ENCODE measurements at places on chromosomes 13 and 19.

DNA sequence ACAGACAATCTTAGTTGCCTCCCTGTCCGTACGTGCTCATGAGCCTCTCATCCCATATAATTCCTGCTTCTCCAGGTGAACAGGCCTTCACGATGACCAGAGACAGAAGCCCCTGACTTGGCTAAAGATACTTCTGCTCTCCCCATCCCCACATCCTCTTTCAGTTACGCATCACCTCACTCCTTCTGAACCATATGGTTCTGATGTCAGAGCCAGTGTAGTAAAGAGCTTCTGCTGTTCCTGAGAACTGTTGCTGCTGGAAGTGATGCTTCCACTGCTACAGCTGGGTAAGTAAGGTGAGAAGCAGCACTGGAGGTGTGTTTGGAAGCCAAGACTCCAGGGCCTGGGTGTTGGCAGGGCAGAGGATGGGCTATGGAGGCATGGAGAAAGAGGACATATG lies 12.9 kb downstream of the SIGLECL1 start:
- no peak for DNase-seq

- no peak for DNase-seq
These were observed 2.2 kb upstream of the PLK5 start for GRCh38 chr19:1521636-1522035.

DNA sequence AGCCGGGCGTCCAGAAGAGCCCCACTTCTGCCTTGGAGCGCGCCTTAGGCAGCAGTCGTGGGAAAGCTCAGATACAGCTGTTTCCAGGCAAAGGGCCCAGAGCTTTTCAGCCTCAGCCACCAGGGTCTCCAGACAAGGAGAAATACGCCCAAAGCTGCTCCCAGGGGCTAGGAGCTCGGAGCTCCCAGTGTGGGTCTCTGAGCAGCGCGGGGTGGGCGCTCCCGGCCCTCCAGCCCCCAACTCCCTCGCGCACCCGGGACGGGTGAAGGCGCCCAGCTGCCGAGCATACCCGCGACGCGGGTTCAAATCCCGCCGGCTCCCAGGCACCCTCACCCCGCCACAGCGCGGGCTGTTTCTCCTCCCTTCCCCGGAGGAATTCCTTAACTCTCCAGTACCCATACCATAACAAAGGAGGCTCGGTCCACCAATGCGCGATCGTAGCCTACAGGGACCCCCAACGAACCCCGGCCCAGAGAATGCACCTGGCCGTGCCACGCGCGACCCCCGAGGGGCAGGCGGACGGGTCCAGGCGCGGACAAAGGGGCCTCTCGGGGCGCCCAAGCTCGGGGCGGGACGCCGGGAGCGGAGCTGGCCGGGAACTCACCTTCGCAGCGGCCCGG lies 507 bp downstream of the COL4A1 start:
- no peak for DNase-seq

DNA sequence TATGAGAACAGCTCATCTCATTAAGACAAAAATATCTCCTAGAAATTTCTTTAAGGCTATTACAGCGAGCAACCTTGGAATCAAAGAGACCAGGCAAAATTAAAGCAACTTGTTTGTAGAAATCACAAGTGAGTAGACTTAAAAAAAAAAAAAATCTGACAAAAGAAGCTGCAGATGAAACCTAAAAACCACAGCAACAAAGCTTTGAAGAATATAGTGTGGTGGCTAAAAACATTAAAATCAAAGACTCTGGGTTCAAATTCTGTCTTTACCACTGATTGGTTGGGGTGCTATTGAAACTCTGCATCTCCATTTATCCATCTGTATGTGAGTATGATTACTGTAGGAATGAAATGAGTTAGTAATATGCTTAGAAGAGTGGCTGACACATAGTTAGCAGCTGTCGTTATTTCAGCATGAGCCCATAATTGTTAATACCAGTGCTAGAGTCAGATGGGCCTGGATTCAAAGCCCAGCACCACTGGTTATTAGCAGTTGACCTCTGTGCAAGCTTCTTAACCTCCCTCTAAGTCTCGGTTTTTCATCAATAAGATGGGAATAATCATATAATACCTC lies 157.6 kb downstream of the FOXO1 start:
- no peak for DNase-seq

GRCh38 chr13:40084934-40085333 lies 429.5 kb downstream of the COG6 start:
- no peak for DNase-seq

DNA sequence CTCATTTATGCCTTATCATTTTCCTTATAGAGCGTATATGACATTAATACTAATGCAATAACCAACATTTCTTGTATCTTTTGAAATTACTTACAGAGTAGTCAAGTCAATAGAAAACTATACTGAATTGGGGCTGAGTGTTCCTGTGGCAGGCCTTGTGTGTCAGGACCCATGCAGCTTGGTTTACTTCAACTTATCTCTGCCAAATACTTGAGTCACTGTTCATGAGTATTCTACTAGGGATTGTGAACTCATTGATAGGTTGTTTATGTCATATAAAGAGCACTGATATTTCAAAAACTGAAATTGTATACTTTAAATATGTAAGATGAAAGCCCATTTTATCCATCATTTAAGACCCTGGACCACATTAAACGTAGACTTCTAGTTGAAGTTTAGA lies 688.6 kb upstream of the SLITRK1 start:
- DNase-seq = no peak

GRCh38 chr13:32746474-32746873 lies 160.2 kb downstream of the PDS5B start:
- DNase-seq = no peak

DNA sequence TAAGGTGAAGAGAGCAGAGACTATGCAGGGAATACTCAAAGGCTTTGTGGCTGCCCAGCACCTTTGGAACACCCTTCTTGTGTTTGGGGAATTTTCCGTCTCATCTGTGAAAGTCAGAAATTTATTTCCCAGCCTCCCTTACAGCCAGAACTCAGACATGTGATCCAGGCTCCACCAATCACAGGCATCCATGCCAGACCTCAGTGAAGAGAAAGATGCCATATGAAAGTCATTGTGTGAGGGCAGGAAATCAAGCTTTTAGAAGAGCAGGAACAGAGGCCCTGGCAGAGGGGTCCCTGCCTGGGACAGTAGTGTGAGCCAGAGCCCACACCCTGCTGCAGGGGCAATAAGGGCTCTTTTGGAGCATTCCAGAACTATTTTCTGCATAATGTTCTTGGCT lies 12.1 kb downstream of the CCDC70 start:
- no peak for DNase-seq

DNA sequence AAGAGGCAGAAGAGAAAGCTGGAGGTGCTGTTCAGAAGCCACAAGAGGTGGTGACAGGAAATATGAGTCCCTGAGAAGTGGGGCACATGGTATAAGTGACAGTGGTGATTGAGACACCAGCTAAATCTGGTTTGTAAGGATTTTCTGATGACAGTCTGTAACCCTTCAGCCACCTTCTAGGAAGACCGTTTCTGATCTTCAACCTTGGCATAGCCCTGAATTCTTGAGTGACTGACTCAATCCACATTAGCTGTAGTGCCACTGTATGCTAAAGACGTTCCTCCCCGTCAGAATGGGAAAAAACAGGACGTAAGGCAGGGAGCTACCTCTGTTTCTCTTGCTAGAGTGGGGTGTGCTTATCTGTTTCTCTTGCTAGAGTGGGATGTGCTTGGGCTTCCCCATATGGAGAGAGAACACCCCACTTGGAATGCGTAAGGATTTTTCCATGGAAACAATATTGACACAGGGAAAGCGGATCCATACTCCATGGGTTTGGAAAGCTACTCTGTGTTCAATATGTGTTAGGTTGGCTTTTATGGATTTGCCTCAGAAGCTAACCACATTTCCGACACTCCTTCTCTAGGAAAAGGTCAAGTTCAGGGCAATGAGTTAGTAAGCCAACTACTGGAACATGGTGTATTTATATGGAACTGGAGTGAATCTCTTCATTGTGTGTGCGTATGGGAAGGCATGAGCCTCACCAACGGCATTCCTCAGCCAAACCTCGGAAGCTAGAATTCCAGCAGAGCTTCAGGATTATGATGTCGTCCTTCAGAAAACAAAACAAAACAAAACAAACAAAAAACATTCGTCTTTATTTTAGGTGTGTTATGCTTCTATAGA lies 948.8 kb upstream of the SLC10A2 start:
- no peak for DNase-seq

Measured in stimulated activated CD8-positive, alpha-beta memory T cell treated with anti-CD3 and anti-CD28 coated beads, Interleukin-2, amount 100 ng/mL, for 48 hours (primary cell).